NCI-H1105 treated with DMSO at 0.1 percent for 48 hours (cell line): ENCODE measurements at places on chromosomes 6 and 20.
A peak's percentile ranks its signal among the peaks of the same experiment; 100 is the strongest.

GRCh38 chr6:94045099-94045829, 625.9 kb upstream of the EPHA7 start:
- no peak for DNase-seq

GRCh38 chr6:71197780-71198179, 90.8 kb upstream of the OGFRL1 start:
- DNase-seq: peak; percentile 33

- peak; percentile 88 for DNase-seq
Measured at GRCh38 chr20:327186-328026, 2.1 kb downstream of the SOX12 start.

DNA sequence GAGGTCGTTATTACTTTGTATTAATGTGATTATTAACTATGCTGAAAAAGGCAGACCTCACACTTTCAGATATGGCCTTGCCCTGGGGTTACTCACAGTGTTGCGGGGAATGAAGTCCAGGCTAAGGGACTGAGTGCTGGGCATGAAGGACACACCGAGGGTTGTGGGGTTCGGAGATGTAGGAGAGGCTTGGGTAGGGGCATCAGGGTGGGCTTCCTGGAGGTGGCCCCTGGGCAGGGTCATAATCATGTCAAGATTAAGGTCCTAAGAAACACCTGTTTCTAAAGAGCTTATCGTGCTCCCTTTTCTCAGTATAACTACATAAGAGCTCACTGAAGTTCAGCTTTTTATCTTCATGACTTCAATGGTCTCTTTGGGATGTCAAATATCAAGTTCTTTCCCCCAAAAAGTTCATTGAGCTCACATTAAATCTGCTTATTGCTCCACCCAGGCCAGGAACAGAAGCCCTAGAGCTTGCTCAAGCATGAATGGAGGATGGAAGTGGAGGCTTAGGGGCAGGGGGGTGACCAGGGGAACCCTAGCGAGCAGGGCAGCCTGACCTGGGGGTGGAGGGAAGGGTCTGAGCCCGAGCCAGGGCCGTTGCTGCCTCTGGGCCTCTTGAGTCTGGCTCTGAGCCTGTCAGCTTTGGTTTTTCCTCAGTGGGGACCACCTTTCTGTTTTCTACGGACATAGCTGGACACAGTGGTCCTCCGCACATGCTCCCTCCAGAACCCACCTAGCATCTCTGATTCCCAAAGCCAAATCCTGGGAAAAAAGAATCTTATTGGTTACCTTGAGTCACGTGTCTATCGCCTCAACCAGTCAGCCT, 37.3 kb upstream of the TGM2 start:
- no peak for DNase-seq

DNA sequence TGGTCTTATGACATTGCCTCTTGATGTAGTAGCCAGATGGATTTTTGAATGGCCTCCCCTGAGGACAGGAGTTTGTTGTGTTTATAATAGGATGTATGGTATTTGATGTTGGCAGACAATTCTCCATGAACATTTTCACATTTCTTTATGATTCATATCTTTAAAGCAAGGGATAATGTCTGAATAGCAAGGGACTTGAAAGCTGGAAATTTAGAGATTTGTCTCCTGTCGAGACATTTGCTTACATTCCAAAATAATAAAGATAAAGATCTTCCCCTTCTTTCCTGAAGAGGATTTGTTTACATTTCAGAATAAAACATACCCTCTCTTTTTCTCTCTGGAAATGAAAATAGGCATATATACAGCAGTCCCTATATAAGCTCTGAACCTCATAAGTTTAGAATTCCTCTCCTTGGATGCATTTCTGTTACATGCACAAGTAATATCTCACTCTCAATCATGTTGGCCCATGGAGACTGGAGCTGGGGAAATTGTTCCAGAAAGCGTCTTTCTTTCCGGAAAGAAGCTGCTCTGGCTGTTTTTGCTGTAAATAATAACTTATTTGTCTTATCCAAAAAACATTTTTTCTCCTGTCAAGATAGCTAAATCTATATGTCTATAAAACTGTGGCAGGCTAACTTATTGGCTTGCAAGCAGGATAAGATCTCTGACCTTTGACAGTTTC, 42.5 kb upstream of the ASCC3 start:
- DNase-seq: no peak

GRCh38 chr6:69106511-69106910, 471.4 kb downstream of the ADGRB3 start:
- DNase-seq: no peak

DNA sequence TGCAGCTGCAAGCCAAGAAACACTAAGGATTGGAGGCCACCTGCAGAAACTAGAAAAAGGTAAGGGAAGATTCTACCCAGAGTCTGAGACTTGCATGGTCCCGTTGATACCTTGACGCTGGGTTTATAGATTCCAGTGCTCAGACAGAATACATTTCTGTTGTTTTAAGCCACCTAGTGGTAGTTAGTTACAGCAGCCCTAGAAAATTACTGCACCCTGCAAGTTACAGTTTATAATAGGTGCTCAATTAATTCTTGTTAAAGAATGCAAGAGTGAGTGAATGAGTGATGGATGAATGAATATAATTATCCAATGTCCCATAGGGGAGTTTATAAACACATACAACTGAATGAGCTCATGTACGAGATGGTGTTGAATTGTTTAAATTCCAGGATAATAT, 453.1 kb upstream of the SLC35B3 start:
- no peak for DNase-seq

GRCh38 chr6:53159558-53159957, 10.9 kb upstream of the GCM1 start:
- DNase-seq: no peak

GRCh38 chr6:159806021-159806458, 6.0 kb downstream of the PNLDC1 start:
- no peak for DNase-seq

- no peak for DNase-seq
Measured at GRCh38 chr6:143974089-143974488, 34.0 kb downstream of the PLAGL1 start.
